Inflammatory macrophage treated with lipopolysaccharide for 1 hour (primary cell): ENCODE measurements at places on chromosomes 5 and 9.
A peak's percentile ranks its signal among the peaks of the same experiment; 100 is the strongest.

DNA sequence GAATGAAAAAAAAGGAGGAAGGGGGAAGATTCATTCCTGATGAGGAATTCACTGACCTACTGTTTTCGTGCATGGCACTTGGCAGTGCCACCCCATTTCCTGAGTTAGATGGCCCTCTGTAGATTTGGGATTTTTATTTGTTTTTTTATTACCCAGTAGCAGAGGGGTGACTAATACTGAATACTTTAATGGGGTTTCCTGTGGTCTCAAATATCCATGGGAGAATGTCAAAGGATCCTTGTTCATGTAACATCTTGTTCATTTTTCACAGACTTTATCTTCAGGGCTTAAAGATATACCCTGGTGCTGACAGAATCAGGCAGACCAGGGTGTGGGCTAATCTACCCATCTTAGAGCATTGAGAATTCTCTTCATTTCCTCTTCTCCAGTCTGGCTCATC, 93.0 kb downstream of the MAMDC2 start:
- no peak for DNase-seq

GRCh38 chr5:170277867-170278281, 19.7 kb downstream of the LCP2 start:
- DNase-seq: peak; percentile 77

GRCh38 chr5:156691572-156691971, 158.5 kb upstream of the PPP1R2B start:
- DNase-seq: no peak

DNA sequence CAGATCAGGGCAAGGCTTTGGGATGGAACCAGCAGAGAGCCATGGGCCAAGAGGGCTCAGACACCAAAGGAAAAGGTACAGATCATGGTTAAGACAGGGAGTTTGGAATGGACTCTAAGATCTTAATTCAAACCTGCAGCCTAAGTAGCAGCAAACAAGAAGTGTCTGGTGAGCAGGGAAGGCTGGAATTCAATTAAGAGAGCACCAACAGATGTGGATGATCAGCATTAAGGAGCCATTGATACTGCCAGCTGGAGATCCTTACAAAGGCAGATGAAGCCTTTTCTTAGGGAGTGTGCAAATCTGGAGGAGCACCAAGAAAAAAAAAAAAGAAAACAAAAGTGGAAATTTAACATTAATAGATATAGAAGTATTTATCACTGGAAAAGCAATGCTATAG, 516.8 kb downstream of the RASEF start:
- no peak for DNase-seq

GRCh38 chr9:113879911-113880310, 3.8 kb downstream of the ZNF618 start:
- no peak for DNase-seq

DNA sequence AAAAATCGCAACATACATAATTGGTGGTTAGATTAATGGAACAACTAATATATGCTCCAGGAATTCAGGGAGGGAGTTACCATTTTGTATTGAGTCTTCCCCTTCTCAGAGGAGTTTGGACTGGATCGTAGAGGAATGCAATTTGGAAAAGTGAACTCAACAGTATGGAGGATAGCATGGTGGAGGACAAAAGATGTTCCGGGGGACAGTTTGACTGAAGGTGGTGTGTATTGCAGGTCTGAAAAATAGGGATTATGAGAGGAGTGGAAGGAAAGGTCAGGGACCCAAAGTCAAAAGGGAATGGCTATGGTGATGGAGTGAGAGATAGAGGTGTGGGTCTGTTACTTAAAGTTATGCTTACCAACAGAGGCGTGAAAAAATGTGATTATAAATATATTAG, 1.5 kb downstream of the DNAJC21 start:
- DNase-seq: no peak

GRCh38 chr9:16873126-16873802, 2.8 kb upstream of the BNC2 start:
- no peak for DNase-seq
